ENCODE measurements at places on chromosomes 7 and 10.
A peak's percentile ranks its signal among the peaks of the same experiment; 100 is the strongest.

GRCh38 chr7:22460363-22460988, 39.5 kb downstream of the STEAP1B start:
- DNase-seq, result no peak

DNA sequence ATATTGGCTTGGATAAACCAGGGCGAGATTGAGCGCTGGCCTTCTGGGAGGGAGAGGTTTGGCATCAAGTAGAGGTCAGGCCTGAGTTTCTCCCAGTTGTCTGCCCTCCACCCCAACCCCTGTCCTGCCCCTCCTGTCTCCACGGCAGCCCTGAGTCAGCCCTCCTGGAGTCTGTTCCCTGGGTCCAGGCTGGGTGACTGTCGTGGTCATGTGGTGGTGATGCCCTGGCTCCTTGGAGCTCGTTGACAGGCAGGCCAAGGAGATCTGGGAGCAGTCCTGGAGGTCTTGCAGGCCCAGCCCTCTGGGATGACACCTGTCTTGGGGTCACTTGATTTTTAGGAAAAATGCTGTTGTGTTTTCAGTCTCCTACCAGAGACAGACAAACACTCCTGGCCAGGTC, 53.6 kb upstream of the PODXL start:
- no peak for DNase-seq

GRCh38 chr7:102390697-102391484, 5.3 kb upstream of the PRKRIP1 start:
- peak; percentile 46 for DNase-seq

DNA sequence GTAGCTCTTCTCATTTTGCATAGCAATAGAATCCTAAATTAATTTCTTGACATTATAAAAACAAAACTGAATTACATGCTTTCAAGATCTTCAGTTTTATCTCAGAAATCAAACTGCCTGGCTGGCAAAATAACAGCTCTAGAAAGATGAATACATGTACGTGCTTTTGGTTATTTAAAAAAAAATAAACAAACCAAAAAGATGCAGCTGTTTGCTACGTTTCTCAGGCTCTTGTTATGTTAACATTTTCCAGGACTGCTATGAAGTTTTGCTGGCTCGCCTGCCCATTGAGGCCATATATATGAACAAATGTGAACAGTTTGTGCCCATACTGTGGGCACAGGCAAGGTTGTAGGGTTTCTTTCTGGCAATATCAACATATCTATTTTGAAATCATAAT, 86.6 kb downstream of the ODAD2 start:
- no peak for DNase-seq

- peak; percentile 25 for DNase-seq
These were observed 3.2 kb downstream of the HTRA1 start for GRCh38 chr10:122464586-122464985.

- no peak for DNase-seq
These were observed 3.5 kb upstream of the ARL4A start for GRCh38 chr7:12683678-12684585.

DNA sequence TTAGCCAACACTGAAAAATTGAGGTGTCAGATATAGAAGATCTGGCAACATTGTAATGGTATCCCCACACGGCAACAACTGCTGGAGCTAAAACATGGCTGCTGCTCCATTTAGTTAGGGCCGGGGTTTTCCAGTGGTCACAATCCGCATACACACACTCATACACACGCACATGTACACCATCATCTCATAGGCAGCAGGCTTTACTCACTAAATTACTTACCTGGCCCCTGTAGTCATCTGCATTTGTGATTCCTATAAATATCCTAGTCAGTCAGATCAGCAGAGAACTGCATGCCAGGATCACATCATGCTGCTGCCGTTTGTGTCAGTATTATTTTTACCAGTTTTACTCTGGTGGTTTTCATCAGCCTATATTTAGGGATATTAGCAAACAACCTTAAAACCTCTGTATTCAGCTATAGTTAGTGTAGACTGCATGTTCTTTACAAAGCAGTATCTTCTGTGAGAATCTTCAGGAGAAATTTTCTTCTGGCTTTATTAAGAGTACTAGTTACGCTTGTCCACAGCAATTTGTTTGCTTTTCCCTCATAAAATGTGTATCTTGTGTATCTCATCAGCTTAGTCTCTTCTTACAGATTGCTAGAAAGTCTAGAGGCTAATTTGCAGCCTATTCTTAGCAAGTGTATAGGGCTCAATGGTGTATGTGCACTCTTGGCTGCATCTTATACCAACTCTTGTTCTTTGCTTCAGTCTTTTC, 38.3 kb upstream of the PTPN12 start:
- peak; percentile 49 for DNase-seq

- no peak for DNase-seq
These were observed 70.2 kb upstream of the FGFR2 start for GRCh38 chr10:121668314-121669027.

- DNase-seq, result no peak
These were observed 141.3 kb upstream of the ANK3 start for GRCh38 chr10:60531006-60531405.

DNA sequence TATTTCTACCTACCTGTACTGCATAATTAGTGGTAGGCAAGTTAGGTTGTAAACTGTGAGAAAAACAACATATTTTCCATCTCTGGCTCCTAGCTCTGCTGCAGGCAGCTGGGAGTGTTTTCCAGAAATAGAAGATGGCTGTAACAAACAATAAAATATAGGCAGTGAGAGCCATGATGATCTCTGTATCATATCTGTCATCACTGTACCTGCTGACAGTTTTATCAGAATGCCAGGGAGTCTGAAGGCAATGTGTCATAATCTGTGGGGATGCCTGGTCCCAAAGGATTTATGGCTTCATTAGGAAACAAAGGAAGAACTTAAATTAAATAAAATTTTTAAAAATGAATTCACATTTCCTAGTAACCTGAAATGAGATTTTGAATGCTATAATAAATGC, 160.9 kb upstream of the SMIM30 start:
- DNase-seq, result no peak

DNA sequence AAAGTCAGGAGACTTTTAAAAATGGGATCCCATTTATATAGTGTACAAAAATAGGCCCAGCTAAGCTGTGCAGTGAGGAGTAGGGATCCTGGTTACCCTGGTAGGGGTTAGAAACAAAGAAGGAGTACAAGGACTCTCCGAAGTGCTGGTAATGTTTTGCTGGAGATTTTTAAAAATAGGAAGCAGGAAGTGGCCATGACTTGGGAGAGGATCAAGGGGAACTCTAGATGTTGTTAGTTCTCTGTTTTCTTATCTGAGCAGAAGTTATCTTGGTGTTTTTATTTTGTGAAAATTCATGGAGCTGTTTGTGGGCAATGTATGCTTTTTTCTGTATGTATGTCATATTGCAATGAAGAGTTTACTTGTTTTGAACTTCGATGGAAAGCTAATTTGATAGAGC, 373.9 kb downstream of the SFMBT2 start:
- DNase-seq, result no peak

DNA sequence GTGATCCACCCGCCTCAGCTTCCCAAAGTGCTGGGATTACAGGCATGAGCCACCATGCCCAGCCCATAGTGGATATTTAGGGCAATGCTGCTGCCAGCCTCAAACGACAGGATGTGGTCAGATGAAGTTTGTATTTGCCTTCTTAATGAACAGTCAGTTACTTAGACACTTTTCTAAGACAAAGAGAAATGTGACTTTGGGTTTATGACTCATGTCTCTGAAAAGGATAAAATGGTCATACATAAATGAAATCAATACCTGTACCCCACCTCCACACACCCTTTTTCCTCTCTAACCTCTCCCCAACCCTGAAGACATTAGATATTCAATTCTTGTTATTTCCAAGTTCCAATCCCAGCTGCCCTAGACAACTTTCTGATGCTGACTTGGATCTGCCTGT, 109.3 kb upstream of the INSIG1 start:
- DNase-seq, result no peak
